Spleen (tissue), 13 donors: ENCODE measurements at places on chromosomes 3 and 15. TPM values are rescaled to one million over a fixed set of nuclear protein-coding genes. Genes with fewer than 3 reads are reported as not detected.

The ANKRD63 gene
- not detected for polyA plus RNA-seq

The SLC15A2 gene
- polyA plus RNA-seq: 4.7 TPM

- no peak for DNase-seq
Measured at GRCh38 chr3:157578181-157578580, 75.0 kb upstream of the VEPH1 start.

The MYLK gene
- 23.2 TPM for polyA plus RNA-seq

DNA sequence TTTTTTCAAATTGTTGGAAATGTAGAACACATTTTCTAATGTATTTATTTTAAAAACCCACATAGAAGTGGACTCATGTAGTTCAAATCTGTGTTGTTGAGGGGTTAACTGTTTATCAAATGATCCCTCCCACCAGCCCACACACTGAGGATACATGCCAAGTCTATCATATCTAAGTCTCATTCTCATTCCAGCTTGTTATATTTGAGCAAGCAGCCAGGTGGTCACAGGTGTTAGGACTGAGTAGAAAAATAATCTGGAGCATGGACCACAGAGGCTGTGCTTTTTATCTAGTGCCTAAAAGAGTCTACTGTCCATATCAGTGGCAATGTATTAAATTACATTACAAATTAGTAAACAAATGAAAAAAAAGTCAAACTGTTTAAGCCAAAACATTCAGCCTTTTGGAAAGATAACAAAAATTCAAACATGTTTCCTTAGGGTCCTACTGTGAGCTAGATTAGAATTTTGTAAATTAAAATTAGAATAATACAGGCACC, 20.7 kb upstream of the SPESP1 start:
- no peak for DNase-seq

GRCh38 chr15:62803856-62804400, 238.6 kb upstream of the TPM1 start:
- DNase-seq: no peak

GRCh38 chr3:17398959-17399551, 343.4 kb downstream of the TBC1D5 start:
- DNase-seq: no peak

The A4GNT gene
- polyA plus RNA-seq: not detected

DNA sequence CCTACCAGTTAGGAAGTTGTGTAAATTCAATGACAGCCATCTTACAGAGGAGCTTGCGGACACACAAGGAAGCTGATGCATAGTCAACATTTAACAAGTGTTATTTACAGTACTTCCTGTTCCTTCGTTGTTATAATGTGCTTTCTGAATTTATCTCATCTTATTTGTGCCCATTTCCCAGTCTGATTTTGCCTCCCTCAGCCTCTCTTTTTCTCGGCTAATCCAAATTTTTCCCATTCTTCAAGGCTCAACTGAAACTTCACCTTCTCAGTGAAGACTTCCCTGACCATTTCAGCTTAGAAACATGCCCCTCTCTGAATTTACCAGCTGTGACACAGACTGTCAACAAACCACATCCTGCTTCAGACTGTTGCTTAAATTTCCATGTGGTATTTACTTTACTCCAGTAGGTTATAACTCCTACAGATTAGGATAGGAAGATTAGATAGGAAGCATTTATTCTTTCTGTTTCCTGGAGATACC, 55.7 kb upstream of the CP start:
- no peak for DNase-seq

DNA sequence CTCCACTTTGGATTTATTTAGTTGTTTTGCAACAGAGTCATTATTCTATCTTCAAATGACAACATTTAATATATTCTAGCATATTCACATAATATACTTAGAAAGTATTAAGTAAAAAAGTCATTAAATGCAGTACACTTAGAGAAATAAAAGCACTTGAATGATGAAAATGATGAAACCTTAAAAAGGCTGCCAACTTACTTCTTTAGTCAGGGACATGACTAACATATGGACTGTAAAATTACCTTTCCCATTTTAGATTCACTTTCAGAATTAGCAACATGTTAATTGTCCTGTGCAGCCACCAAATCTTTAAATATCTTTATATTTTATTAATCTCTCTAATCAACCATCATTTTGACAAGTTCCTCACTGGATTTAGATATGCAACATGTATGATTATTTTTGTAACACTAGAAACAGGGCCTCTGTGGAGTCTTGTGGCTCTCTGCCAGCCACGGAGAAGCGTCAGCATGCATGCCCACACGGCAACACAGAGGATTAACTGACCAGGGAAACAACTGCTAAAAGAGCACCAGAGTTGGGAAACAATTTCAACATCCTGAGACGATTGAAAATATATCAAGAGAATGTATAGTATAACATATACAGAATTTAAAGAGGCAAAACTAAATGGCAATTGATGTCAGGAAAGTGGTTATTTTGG, 95.7 kb downstream of the ANO10 start:
- DNase-seq: no peak

GRCh38 chr3:14352002-14352627, 50.3 kb upstream of the SLC6A6 start:
- DNase-seq: no peak

DNA sequence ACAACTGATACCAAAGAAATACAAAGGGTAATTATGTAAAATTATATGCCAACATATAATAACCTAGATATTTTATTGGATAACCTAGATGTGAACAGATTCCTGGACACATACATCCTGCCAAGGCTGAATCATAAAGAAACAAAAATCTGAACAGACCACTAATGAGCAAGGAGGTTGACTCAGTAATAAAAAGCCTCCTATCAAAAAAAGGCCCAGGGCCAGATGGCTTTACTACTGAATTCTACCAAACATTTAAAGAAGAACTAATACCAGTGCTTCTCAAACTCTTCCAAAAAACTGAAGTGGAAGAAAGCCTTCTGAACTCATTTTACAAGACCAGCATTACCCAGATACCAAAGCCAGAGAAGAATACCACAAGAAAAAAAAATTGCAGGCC, 32.4 kb downstream of the THBS1 start:
- DNase-seq: no peak

DNA sequence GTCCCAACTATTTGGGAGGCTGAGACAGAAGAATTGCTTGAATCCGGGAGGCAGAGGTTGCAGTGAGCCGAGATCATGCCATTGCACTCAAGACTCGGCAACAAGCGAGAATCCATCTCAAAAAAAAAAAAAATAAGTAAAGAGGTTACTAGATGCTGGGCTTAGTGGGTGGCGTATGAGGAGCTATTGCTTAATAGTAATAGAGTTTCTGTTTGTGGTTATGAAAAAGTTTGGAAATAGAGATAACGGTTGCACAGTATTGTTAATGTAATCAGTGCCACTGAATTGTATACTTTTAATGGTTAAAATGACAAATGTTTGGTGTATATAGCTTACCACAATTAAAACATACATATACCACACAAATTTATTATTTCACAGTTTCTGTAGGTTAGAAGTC, 14.7 kb upstream of the HHATL start:
- DNase-seq: no peak

The GTF2A2 gene
- polyA plus RNA-seq: 103 TPM

DNA sequence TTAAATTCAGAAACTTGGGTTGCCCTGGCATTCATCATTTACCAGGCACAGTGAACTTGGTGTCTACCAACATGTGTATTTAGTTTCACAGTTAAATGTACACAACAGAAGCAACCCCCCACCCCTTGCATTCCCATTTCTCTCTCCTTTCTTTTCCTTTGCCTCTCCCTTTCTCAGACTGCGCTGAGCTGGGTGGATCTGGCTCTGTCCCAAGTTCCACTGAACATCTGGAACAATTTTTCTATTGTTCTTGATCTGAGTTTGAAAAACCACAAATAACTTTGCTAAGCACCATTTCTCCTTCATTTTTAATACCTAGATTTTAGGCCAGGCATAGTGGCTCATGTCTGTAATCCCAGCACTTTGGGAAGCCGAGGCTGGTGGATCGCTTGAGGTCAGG, 242.2 kb downstream of the ABHD5 start:
- DNase-seq: no peak

The DPPA2 gene
- polyA plus RNA-seq: not detected

DNA sequence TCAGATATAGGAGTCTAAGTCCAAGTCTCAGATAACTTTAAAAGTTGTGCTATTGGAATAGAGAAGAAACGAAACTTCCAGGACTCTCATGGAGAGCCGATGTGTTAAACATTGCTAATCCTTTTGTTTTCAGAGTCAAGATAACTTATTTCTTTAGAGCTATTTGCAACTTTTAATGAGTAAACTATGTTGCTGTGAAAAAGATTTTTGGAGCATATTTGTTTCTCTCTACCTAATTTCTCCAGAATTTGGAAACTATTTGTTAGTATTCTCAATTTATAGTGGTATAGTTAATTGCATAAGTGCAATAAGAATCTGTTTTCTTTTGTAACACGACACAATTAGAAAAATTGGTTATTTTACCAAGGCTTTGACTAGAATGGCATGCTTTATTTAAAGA, 588.9 kb downstream of the NTRK3 start:
- DNase-seq: no peak

- no peak for DNase-seq
Measured at GRCh38 chr3:73026111-73026759, 29.6 kb downstream of the PPP4R2 start.

GRCh38 chr3:148606979-148607378, 90.7 kb upstream of the AGTR1 start:
- DNase-seq: no peak

The UPK1B gene
- polyA plus RNA-seq: not detected

The CASR gene
- polyA plus RNA-seq: 0.42 TPM

The CYP11A1 gene
- 1.7 TPM for polyA plus RNA-seq

The HGD gene
- polyA plus RNA-seq: 0.45 TPM

DNA sequence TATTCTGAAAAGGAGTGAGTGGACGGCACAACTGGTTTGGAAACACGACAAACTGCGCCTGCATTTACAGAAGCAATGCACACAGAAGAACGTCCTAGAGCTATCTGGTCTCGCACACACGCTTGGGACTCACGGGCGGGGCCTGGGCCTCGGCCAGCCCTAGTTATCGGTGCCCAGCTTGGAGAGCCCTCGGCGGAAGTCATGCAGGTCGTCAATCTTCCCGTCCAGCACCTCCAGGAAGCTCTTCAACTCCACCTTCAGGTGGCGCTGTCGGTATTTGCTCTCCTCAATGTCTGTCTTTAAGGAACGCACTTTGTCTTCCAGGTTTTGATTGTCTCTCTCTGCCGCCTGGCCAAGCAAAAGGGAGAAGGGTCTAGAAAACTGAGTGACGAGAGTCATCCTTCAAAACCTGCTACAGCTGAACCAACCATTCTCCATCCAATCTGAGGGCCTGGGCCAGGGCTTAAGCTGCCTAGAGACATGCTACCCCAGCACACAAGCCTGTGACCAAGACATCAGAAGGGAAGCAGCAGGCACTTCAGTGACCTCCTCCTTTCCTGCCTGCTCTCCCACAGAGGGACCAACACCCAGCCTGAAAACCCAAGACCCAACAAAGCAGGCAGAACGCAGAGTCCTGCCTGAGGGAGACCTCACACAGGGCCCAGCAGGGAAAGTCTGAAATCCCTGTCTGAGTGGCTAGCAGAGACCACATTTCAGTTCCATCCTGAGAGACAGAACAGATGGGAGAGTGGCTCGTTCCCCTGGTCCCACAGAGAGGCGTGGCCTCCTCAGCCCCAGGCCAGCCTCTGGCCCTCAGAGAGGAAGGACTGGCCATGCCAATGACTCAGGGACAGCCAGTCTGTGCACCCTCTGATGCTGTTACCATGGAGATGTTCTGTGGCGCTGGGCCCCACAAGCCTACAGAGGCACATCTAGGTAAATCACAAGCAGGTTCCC, 40.4 kb downstream of the WHAMM start:
- peak; percentile 85 for DNase-seq

GRCh38 chr3:50345586-50346234, at the start of gene ZMYND10:
ZMYND10 (minus strand) TSS chr3:50345732; CDS start chr3:50345579, 153 bp downstream.
- peak; percentile 93 for DNase-seq

GRCh38 chr3:131082871-131083863, 56.5 kb downstream of the NEK11 start:
- peak; percentile 61 for DNase-seq
